ENCODE measurements at places on chromosomes 12 and 14.
A peak's percentile ranks its signal among the peaks of the same experiment; 100 is the strongest.

DNA sequence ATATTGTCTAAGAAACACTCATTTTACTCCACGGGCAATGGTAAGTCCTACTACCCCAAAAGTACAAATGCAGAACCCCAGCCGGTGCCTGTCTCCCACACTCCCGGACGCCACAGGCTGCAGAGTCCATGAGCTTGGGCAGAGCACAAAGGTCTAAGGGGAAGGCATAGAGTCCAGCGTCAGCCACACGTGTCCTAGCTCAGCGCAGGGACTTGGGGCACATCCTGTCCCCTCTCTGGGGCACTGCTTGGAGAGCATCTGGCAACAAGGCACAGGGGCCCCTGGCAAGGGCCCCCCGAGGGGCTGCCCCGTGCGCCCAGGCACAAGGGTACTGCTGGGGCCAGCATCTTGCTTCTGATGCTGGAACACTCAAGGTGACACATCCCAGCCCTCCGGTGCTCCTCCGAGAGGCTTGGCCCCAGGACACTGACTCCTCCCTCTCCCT, 58.4 kb downstream of the BCL11B start:
- no peak for DNase-seq

- no peak for DNase-seq
Measured at GRCh38 chr12:94663702-94664101, 13.3 kb upstream of the TMCC3 start.

DNA sequence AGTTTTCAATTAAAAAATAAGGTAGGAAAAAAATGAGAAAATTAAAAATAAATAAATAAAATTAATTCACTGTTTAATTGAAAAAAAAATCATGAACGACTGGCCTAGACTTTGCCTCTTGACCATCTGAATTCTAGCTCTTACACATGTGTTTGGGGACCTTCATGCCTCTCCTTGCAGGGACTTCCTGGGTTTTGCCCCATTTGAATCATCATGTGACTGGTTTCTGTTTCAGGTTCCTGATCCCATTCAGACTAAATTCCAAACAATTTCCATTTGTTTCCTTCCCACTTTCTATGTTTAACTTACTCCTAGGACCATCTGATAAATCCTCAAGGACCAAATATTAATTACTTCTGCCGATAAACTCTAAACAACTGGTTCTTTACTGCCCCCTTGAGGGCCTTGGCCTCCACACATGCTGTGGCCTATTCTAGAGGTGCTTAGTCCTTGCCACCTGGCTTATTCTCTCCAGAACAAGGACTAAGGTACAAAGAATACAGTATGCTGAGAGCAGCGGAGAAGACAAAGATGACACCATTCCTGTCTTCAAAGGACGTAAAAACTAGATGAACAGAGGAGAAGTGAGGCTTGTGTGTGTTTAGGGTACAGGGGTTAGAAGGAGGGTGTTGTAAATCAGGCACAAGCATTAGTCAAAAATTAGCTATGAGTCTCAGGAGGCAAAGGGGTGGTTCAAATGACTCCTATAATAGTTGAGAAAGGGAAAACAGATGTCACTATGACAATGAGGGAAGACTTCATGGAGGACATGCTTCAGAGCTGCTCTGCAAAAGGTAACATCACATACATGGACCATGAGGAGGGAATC, 125.8 kb upstream of the AVPR1A start:
- DNase-seq: no peak

GRCh38 chr14:104708606-104709268, 15.3 kb upstream of the ADSS1 start:
- peak; percentile 98 for DNase-seq

GRCh38 chr14:31937730-31938346, 139.3 kb upstream of the ARHGAP5 start:
- no peak for DNase-seq

All from T47D (cell line).